RPMI7951 (cell line): ENCODE measurements at places on chromosomes 4 and X. TPM values are rescaled to one million over a fixed set of nuclear protein-coding genes. Genes with fewer than 3 reads are reported as not detected.

DNA sequence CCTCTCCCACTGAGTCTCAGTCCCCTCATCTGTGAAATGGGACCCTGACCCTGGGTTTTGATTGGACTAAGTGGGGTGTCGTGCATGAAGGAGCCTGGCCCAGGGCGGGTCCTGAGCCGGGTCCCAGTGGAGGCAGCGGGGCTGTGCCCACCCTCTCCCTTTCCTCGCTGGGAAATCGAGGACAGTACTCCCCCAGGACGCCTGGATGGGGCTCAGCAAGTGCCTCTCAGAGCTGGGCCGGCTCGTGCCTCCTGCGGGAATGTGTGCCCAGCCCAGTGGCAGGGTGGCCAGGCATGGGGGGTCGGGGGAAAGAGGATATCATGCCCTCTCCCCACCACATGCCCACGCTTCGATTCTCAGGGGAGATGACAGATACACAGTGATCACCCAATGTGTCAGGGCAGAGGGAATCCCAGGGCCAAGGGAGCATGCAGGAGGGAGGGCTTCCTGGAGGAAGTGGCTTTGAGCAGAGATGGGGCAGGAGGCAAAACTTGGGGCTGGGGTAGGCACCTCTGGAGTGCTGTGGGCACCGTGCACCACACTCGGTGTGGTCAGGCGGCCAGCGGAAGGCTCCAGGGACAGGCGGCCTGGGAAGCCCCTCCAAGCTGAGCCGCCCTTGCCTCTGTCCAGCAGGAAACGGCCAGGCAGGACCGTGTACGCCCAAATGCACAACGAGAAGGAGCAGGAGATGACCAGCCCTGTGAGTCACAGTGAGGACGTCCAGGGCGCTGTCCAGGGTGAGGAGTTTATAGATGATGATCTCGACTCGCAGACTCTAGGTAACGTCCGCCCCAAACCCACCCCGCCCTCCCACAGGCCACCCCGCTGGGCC lies 203.0 kb downstream of the AFAP1 start:
- peak; percentile 71 for DNase-seq

- no peak for DNase-seq
Observed at GRCh38 chr4:139246166-139246565, 33.9 kb downstream of the MGARP start.

- no peak for DNase-seq
Observed at GRCh38 chr4:99552872-99553271, 11.0 kb downstream of the TRMT10A start.

DNA sequence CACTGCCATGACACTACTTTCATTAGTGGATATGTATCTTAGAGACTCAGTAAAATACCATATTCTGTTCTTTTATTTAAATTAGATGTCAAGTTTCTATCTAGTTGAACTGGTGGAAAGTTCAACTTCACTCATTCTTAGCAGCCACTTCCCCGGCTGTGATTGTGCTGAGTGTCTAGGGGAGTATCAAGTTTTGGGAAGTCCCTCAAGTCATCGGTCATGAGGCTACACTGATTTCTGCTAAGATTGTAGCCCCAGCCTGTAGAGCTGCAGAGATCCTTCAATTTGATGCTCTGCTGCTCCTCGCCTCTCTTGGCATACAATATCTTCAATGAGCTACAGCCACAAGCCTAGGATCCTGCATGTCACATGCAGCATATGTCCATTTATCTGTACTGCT lies 53.9 kb downstream of the DMP1 start:
- no peak for DNase-seq

GRCh38 chr4:119597377-119597776 lies 31.2 kb downstream of the PDE5A start:
- DNase-seq: peak; percentile 0

DNA sequence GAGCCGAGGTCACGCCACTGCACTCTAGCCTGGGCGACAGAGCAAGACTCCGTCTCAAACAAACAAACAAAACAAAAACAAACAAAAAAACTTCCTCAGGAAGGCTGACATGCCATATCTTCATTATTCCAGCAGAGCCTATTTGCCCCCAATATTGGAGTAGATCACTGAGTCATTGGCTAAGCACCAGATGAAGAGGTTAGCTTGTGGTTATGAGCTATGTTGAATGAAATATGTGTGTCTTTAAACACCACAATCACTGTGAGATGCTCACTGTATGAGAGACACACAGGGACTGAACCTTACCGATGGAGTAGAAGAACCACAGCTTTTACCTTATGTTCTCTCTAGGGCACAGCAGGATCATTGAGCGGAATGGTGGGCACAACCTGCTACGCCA lies 122.1 kb upstream of the EOLA2 start:
- DNase-seq: peak; percentile 81

DNA sequence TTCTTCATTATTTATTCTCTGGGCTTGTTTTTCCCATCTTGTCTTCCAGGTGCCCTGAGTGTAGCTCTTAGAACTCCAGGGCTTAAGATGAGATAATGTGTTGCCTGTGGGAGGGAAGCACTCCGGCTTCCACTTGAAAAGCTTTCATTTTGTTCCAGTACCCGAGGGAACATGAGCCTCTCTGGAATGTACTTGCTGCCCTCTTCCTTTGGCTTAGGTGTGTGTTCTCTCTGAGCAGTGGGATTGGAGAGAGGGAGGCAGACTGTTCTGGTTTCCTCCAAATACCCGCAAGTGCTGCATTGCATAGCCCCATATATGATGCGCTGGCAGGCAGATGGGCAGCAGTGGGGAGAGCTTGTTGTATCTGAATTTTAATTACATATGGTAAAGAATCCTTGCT lies 861 bp upstream of the DTHD1 start:
- DNase-seq: no peak

DNA sequence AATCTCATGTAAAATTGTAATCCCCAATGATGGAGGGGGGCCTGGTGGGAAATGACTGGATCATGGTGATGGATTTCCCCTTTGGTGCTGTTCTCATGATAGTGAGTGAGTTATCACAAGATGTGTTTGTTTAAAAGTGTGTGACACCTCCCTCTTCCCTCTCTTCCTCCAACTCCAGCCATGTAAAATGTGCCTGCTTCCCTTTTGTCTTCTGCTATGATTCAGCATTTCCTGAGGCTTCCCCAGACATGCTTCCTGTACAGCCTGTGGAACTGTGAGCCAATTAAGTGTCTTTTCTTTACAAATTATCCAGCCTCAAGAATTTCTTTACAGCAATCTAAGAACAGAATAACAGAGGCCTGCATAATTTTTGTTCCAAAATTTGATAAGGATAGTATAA lies 85.2 kb downstream of the ANAPC10 start:
- peak; percentile 53 for DNase-seq

DNA sequence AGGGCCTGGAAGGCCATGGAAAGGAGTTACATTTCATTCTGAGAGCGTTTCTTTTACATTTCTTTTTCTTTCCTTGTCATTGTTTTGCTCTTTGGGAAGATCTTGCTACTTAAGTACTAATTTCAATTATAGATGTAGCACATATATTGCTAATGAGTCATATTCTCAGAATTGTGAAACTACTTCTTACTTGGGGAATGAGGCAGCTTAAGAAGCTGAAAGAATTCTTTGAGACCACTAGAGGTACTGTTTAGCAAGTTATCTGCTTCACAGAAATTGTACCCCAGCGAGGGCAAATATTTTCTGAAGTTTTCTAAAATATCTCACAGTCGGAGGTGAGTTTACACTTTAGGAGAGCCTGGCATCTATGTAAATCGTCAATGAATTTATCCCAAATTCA lies 100.6 kb downstream of the AFF2 start:
- DNase-seq: peak; percentile 31

DNA sequence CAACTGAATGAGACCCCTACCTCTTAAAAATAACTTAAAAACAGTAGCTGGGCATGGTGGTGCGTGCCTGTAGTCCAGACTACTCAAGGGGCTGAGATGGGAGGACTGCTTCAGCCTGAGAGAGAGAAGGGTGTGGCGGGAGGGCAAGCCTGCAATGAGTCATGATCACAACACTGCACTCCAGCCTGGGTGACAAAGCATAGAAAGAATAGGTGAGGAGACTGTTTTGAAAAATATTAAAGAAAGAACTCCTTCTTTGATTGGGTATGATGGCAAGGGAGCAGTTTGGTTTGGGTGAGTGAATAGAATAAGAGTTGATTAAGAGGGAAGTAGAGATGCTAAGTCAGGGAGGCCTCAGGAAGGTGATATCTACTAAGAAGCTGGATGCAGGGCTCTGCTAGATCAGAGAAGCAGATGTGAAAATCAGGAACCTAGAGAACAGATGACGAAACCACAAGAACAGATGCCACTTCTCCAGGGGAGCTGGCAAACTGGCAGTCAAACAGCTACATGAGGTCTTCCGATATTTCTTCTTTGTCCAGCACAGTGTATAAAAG lies 318.6 kb downstream of the OPHN1 start:
- peak; percentile 67 for DNase-seq

GRCh38 chr4:39657465-39657864 lies 18.8 kb upstream of the SMIM14 start:
- no peak for DNase-seq

- no peak for DNase-seq
Observed at GRCh38 chrX:121823406-121823805, 776.0 kb downstream of the GLUD2 start.

DNA sequence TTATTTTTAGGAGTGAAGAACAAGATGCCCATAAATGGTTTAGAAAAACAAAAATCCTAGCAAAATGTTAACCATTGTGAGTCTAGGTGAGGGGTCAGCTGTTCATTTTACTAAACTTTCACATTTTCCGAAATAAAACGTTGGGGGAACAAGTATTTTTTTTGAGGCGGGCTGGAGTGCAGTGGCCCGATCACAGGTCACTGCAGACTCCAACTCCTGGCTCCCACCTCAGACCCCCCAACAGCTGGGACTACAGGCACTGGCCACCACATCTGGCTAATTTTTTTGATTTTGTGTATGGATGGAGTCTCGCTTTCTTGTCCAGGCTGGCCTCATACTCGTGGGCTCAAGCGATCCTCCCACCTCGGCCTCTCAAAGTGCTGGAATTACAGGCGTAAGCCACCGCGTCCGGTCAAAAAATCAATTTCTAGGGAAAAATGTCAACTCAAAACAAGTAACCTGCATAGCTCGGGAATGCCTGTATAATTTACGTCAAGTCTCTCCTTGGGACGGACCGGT lies 742 bp upstream of the TAF1 start:
- no peak for DNase-seq

GRCh38 chr4:6340446-6341015 lies 70.9 kb downstream of the WFS1 start:
- no peak for DNase-seq

GRCh38 chrX:40406330-40406859 lies 174.4 kb upstream of the ATP6AP2 start:
- no peak for DNase-seq

DNA sequence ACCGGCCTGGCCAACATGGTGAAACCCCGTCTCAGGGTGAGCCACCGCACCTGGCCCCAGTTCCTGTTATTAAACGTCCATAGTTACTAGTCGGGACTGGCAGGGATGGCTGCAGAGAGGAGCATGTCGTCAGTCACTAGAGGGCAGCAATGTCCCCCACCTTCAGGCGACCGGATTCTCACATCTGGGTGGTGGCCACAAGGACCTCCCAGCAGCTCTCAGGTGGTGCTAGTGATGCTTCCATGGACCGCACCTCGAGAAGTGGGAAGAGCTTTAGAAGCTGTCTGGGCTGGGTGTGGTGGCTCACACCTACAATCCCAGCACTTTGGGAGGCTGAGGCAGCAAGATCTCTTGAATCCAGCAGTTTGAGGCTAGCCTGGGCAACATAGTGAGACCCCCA lies 13.3 kb upstream of the IL3RA start:
- DNase-seq: peak; percentile 30

- peak; percentile 43 for DNase-seq
Observed at GRCh38 chrX:3124031-3124430, 82.8 kb downstream of the ARSF start.

DNA sequence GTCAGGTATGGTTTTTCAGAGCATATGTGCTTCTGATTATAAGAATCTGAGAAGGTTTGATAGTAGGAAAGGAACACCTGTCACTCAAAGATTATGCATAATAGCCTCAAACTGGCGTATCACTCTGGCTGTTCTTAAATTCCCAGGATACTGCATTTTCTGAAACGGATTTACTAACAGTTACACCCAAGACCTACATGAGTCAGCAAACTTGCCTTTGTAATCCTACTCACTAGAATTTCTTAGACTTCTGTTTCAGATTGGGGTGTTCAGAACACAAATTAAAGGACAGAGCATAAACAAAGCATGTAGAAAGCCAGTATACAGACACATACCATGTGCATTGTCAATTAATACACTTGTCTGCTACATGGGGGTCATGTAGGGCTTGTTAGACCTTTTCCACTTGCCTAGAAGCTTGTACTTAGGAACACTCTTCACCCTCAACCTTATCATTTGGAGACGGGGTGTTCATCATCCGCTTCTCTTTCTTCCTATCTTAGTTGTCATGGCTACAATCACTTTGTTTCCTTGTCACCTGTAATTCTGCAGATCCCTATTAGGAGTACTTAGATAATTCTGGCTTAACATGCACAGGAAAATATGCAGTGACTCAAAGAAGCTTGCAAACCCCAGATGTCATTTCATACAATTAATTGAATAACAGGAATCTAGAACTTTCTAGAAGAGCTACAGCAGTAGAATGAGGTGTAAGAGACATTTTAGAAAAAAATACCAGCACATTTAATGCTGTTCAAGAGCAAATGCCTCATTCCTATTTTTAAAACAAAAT lies 593.0 kb upstream of the TENM3 start:
- DNase-seq: no peak

GRCh38 chrX:20414066-20414465 lies 147.4 kb upstream of the RPS6KA3 start:
- no peak for DNase-seq

DNA sequence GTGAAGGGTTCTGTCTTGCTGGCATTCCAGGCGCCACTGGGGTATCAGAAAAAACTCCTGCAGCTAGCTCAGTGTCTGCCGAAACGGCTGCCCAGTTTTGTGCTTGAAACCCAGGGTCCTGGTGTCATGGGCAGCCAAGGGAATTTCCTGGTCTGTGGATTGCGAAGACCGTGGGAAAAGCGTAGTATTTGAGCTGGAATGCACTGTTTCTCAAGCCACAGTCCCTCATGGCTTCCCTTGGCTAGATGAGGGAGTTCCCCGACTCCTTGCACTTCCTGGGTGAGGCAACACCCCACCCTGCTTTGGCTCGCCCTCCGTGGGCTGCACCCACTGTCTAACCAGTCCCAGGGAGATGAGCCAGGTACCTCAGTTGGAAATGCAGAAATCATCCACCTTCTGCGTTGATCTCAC lies 40.1 kb downstream of the NOP14 start:
- DNase-seq: no peak

XAGE1A gene
- total RNA-seq: 1.9 TPM in 1 of 2 replicates, not detected in the other

MANBA gene
- 22.5 and 23.4 TPM in 2 replicates for total RNA-seq

CFP gene
- total RNA-seq: 0.10 and 0.12 TPM in 2 replicates

C4orf51 gene
- not detected in 2 replicates for total RNA-seq

RASGEF1B gene
- not detected in 2 replicates for total RNA-seq

IQCM gene
- not detected in 2 replicates for total RNA-seq

TCEAL2 gene
- not detected in 2 replicates for total RNA-seq
